Hippocampal formation (tissue), 2 donors: ENCODE measurements at places on chromosomes 11 and 22.
A peak's percentile ranks its signal among the peaks of the same experiment; 100 is the strongest.

GRCh38 chr11:36235750-36236149 is 53.5 kb downstream of the COMMD9 start:
- no peak for DNase-seq

GRCh38 chr22:47178339-47178738 is 415.9 kb downstream of the TBC1D22A start:
- no peak for DNase-seq

DNA sequence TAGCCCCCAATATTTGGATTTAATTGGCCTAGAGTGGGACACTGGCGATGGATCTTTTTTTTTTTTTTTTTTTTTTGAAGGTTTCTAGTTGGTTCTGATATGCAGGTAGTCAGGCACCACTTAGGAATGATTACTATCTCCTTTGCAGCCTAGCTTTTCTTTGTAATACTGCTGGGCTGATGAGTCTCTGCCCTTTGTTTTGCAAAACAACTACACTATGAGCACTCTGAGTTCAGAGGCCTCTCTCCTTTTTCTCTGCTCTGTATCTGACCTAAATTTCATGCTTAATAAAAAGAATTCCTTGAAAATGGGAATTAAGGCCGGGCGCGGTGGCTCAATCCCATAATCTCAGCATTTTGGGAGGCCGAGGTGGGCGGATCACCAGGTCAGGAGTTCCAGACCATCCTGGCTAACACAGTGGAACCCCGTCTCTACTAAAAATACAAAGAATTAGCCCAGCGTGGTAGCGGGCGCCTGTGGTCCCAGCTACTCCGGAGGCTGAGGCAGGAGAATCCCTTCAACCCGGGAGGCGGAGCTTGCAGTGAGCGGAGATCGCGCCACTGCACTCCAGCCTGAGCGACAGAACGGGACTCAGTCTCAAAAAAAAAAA is 1312.3 kb downstream of the FAM181B start:
- DNase-seq = no peak

DNA sequence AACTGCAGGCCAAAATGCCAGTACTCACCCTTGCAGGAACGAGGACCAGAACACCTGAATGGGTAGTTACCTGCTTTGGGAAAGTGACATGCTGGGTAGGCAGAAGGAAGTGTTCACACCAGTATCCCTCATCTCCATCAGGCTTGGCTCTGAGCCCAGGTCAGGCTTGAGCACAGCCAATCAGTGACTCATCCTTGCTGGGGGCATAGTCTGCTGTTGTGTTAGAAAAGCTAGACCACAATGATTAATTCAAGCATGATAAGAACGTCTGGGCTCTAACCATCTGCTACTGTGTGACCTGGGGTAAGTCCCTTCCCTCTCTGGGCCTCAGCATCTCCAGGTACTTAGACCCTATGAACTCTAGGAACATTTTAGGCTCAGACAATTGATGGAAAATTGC is 450.4 kb downstream of the MIAT start:
- no peak for DNase-seq

- DNase-seq = no peak
These were observed 435.6 kb upstream of the LRRC4C start for GRCh38 chr11:41895081-41895480.

- DNase-seq = no peak
These were observed 110.3 kb upstream of the PITPNB start for GRCh38 chr22:28029201-28029948.

GRCh38 chr22:22410121-22410520 is 98.4 kb downstream of the ZNF280B start:
- peak; percentile 27 for DNase-seq

DNA sequence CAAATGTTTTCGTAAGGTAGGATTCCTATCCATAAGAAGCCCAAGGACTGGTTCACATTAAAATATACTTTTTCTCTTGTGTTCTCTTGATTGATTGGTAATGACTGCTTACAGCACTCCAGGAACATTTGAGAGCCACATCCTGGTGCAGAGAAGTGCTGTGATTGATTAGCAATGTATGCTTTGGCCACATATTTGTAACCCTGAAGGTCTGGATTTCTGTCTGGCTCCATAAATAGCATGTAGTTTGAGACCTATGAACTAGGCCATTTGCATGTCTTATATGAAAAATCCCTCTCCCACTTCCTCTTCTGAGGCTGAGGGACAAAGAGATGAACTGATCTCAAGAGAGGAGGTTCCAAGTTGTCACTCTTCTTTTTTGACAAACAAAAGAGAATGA is 49.3 kb upstream of the CD44 start:
- DNase-seq = no peak

- no peak for DNase-seq
These were observed 77.3 kb downstream of the ARHGEF12 start for GRCh38 chr11:120413480-120413879.

DNA sequence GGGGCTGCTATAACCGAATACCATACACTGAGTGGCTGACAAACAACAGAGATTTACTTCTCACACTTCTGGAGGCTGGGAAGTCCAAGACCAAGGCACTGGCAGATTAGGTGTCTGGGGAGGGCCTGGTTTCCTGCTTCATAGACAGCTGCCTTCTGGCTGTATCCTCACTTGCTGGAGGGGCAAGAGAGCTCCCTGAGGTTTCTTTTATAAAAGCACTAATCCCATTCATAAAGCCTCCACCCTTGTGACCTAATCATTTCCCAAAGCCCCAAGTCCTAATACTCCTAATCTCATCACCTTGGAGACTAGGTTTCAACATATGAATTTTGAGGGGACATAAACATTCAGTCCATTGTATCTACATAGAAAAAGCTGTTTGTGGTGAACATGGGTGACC is 131.8 kb downstream of the KIRREL3 start:
- no peak for DNase-seq

DNA sequence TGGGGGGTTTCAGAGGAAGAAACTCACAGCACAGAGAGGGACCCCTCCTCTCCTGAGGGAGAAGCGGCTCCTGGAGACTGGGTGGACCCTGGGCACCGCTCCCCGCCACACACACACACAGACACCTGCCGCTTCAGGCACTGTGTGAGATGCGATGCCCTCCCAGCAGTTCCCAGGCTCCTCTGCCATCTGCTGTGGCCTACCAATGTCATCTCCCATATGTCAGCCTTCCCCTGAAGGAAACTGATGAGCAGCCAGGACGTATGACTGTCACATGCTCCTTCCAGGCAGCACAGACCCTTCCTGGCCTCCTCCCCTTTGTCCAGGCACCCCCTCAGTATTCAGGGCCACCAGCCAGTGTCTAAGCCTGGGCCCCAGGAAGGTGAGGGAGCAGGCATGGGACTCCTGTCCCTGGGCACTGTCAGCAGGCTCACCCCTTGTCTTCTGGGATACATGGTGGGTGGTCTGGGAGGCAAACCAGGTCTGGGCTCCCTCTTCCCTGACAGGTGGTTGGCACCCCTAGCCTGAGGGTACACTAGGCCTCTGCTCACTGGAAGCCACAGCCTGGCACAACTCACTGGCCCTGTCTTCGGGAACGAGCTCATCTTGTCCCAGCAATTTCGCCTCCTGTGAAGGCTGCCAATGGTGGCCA is 11.8 kb upstream of the BCR start:
- no peak for DNase-seq

DNA sequence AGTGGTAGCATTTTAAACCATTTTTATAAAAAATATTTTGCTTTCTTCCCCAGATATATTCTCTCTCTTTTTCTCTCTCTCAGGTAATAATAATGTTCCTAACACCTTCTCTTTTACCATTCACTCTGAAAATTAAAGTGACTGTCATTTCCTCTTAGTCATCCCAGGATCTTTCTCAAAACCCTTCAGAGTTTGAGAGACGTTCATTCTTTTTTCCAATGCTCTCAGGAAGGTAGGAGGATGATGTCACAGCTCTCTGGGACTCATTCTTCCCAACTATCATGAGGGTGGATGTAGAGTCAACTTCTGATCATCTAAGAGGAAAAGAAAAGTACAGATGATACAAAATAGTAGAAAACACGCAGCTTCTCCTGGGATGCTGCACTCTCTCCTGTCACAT is 60.2 kb upstream of the CRTAM start:
- DNase-seq = no peak

GRCh38 chr22:20095521-20095920 is 15.5 kb downstream of the DGCR8 start:
- DNase-seq = no peak

DNA sequence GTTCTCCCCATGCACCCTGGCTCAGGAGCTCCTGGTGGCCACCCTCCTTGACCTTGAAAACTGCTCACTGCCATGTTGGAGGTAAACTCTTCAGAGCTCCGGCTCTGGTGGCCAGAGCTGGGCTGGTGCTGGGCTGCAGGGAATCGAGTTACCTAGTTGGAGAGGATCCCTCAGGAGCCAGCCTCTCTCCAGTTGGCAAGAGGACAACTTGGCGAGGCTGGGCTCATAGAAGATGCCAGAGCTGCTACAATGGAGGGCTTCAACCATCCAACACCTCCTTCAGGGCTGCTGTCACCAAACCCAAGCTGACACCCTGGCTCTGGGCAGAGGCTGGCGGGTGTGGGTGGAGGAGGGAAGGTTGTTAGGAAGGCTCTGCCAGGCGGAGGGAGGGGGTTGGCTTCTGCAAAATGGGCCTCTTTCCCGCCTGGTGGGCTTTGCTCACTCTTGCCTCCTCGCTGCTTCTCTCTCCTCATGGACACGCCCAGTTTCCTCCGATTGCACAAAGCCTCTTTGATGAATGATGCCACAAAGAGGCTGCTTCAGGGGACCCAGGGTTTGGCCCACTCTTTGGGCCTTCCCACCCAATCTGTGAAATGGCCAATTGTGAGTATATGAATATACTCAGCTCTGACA is 53.1 kb downstream of the THAP12 start:
- DNase-seq = no peak

GRCh38 chr11:28343304-28344233 is 235.4 kb downstream of the METTL15 start:
- DNase-seq = no peak

GRCh38 chr22:46366327-46366731 is 30.8 kb downstream of the TRMU start:
- no peak for DNase-seq

DNA sequence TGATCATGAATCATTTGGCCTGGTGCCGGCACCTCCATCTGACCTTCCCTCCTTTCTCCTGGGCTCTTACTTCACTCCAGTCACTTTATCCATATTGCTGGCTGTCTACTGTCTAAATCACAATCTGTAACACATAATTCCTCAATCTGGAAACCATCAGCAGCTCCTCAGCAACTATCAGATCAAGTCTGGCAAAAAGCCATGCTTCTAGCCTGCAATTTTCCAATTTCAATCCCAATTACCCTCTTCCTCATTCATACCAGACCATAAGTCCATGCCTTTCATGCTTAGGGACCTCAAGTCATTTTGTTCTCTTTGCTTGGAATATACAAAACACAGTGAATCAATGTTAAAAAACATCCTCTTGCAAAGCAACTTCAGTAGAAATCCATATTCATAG is 882.8 kb upstream of the ANO3 start:
- DNase-seq = no peak

DNA sequence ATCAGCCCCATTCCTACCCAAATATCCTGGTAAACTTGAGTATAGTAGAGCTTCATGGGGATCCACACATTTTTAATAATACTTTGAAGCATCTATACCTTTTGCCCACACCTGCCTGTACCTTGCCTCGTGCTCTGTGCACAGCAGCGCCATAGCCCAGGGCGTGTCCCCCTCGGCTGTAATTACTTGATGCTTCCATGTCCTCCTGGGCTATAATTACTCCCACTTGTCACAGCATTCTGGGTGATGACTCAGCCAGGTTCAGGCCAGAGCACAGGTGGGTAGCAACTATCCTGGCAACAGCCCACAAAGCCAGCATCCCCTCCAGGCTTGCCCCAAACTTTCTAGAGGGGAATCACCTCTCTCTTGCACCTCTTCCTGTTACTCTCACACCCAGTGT is 23.7 kb upstream of the SLC36A4 start:
- no peak for DNase-seq

GRCh38 chr11:131599285-131599684 is 228.9 kb downstream of the NTM start:
- DNase-seq = no peak

DNA sequence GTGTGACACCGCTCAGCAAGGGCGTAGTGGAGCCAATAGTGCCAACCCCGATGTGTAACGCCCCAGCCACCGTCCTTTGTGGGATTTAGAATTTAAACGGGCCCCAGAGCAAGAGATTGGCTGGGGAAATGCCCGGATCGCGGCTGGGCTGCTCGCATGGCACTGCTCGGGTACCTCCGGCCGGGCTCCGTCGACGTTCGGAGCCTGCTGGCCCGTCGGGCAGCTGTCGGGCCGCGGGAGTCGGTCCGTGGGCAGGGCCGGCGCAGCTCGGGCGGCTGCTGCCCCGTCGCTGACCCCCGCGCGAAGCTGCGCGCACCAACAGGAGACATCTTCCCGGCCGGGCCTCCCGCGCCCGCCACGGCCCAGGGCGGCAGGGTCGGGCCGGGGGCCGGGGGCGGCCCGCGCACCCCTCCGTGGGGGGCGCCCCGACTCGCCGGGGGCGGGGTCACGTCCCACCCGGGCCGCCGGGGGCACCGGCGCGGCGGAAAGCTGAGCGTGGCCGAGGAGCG is 1.3 kb upstream of the KDM2A start:
- no peak for DNase-seq

DNA sequence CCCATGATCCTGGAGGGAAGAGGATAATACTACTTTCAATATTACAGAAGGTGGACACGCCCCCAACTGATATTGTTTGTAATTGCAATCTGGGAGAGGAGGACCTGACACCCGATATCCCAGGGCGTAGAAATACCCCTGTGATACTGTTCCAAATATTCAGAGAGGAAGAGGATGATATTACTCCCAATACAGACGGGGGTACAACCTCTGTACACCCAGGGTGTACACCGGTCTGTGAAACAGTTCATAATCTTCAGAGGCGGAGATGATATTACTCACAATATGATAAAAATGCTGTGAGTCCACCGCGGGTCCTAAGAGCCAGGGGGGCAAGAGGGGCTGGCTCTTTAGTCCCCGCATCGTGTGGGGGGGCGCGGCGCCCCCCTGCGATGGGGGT is 57.2 kb upstream of the ALDH3B2 start:
- no peak for DNase-seq

DNA sequence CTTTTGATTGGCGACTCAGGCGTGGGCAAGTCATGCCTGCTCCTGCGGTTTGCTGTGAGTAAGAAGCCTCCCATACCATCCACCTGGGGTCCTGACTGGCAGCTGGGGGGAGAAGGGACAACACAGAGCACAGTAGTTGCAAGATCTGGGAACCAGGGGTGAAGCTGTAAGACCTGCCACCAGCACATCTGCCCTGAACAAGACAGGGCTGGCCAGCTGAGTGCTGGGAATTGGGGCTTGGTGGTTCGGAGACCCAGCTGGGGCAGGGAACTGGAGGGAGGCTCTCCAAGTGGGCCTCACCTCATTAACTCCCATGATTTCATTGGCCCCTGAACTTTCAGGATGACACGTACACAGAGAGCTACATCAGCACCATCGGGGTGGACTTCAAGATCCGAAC is 3.4 kb downstream of the RAB1B start:
- DNase-seq = no peak

DNA sequence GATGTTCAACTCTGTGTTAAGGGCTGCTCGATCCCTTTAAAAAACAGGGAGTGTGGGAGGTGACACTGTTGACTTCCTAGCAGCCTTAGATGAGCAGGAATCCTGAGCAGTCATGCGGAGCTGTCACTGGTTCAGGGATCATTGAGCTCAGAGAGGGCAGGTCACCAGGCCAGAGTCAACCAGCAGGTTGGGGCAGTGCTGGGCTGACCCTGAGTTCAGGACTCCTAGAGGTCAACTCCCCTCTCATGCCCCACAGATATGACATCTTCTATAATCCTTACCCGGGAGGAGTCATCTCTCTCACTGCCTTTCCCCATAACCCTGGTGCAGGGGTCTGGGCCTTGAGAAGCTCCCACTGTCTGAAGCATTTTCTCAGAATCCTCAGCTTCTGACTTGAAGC is 12.9 kb upstream of the WNT11 start:
- DNase-seq = no peak

- no peak for DNase-seq
These were observed at the start of gene OR51G2 for GRCh38 chr11:4919250-4919649. Gene OR51G2, minus strand, starts transcription at chr11:4919350. Its CDS starts 3,687 bp downstream, at chr11:4915663.
